ENCODE measurements at places on chromosomes 7 and 10.

- no peak for DNase-seq
Measured at GRCh38 chr10:83934062-83934461, 205.2 kb upstream of the GHITM start.

- DNase-seq, result no peak
Measured at GRCh38 chr10:102452672-102453340, 1.5 kb upstream of the C10orf95 start.

- no peak for DNase-seq
Measured at GRCh38 chr7:131219312-131220041, 108.2 kb upstream of the MKLN1 start.

DNA sequence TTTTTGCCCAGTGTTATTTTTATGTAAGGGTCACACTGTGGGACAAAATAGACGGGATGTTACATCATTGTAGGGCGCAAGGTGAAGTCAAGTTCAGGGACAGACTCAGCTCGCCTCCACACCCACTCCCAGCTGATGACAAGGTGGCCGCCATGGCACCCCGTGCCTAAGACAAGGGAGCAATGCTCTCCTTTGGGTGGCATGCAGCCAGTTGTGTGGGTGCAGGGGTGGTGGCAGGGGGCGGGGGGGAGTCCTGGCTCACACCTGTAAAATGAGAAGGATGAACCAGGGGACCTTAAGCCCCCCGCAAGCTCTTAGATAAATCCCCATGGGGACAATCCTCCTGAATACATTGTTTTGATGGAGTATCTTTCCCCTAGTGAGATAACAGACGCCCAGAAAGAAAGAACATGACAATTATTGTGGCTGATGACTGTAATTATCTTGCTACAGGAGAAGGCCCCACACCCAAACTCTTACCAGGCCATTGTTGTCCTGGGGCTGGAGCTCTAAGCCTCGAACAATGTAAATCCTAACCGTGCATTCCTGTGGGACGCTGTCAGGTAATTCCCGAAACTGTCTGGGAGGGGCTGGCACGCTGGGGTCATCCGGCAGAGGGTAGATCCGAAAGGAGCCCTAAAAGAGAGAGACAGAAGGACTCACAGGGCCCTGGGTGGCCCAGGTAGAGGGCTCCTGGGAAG, 148.7 kb downstream of the MYOF start:
- no peak for DNase-seq

- no peak for DNase-seq
Measured at GRCh38 chr10:114328441-114328812, 75.9 kb downstream of the AFAP1L2 start.

DNA sequence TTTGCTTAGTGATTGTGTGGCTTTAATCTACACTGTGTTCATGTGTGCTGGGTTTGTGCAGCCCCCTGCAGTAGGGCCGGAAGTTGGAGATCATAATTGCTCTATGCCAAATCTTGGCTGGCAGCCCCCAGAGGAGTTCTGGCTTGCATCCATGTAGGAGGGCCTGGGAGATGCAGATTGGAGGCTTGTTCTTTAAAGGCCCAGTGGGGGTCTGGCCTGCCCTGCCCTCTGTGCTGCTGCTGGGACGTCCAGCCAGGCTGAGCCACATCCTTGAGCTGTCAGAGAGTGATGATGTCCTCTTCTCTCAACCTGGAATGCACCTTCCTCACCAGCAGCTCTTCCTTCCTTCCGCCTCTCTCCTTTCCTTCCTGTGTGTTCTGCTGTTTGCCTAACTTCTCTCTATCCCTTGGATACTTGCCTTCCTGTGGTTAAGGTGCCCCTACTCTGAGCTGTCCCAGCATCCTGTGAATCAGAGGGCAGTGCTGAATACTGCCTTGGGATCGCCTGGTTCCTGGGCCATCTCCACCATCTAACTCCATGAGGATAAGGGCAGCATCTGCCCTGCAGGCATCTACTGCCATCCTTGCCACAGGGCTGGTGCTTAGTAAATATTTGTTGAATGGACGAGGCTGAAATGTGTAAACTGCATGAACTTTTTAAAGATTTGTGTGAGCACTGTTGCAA, 30.2 kb downstream of the DOCK1 start:
- DNase-seq, result peak; percentile 41

DNA sequence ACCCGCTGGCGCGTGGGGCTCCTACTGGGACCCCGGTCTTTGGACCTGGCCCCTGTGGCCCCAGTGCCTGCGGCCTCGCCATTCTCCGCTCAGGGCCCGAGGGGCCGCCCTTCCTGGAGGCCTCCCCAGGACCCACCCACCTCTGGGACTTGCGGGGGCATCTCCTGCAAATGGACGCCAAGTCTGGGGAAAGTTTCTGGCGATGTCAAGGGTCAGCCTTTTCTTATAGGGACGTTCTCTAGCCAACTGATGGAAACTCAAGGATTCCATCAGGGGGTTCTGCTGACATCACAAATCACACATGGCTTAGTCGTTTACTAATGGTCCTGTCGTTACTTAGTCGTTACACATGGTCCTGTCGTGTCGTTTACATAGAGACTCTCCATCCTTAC, 57.7 kb upstream of the RHOBTB1 start:
- no peak for DNase-seq

GRCh38 chr7:50293509-50294179, 10.9 kb upstream of the IKZF1 start:
- no peak for DNase-seq

- DNase-seq, result no peak
Measured at GRCh38 chr10:82986216-82986615, 1111.2 kb downstream of the NRG3 start.

DNA sequence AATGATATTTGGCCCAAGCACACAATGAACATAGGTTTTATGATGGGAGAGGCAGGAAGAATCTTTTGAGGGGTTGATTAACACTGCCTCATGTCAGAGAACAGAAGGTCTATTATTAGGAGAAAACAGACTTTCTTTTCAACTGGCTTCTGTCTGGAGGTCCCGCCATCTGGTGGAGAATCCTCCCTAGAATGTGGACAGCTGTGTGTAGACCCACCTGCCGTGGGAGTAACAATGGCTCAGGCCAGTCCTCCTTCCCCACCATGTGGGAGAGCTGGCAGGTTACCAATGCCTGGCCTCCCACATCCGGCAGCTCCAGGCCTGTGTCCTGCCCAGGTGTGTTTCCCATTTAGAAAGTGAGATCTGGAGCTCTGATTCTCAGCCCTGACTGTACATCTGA, 70.4 kb upstream of the AOAH start:
- peak; percentile 54 for DNase-seq

- DNase-seq, result no peak
Measured at GRCh38 chr7:155361346-155361680, 63.6 kb downstream of the INSIG1 start.

DNA sequence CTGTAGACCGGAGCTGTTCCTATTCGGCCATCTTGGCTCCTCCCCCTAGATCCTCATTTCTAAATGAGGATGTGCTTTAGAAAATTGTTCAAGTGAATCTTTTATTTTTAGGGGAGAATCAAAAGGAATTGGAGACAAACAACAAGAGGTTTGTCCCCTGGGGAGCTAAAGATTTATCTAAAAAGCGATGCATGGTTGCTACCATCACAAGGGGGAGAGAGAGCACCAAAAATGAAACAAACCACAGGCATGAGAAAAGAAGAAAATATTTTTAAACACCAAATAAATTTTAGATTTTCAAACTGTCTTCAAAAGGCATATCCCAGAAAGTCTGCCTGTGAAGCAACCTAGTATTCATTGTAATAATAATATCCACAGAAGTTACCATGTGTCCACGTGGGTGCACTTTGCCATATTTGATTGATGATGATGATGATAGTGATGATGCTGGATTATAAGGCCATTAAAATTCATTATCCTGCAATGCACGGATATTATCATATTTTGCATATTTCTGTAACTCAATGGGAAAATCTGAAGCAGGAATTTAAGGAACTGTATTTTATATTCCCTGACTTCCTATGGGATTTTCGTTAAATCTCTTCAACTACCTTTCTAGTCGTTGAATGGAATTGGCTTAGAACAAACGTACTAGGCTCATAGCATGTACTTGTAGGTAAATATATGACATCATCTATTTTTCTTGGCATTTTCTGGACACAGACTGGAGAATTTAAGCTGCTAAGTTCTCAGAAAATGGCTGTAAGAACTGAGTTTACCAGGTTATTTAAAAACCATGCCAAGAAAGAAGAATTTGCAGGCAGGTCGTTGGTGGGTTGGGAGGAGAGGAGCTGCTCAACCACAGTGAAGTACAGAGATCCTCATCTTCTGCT, 171.6 kb downstream of the WDR37 start:
- DNase-seq, result no peak

DNA sequence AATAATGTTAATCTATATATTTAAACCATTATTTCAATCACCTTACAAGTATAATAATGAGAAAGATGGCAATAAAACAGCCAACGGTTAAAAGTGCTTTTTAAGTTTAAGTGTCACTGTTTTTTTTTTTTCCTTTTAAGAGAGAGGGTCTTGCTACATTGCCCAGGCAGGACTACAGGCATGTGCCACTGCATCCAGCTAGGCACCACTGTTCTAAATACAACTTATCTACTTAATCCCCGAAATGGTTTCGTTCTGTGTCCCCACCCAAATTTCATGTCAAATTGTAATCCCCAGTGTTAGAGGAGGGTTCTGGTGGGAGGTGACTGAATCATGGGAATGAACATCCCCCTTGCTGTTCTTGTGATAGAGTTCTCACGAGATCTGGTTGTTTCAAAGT, 49.7 kb downstream of the TNPO3 start:
- DNase-seq, result no peak

DNA sequence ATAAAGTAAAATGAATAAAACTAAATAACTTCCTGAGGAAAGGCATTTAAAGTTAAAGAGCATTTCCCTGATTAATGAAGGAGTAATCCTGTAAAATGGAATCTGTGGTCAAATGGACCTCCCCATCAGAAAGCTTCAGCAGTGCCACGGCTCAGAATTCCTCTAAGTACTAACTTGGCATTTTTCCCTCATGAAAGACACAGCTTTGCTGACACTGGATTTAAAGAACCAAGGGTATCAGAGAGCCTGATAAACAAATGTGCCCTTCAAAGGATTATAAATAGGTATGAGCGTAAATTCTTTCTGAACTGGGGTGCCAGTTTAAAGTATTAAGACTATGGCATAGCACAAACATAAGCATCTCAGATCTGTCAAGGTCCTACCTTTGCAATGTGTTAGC, 24.2 kb upstream of the RNF148 start:
- no peak for DNase-seq

GRCh38 chr7:2175514-2175913, 57.2 kb downstream of the MAD1L1 start:
- no peak for DNase-seq

DNA sequence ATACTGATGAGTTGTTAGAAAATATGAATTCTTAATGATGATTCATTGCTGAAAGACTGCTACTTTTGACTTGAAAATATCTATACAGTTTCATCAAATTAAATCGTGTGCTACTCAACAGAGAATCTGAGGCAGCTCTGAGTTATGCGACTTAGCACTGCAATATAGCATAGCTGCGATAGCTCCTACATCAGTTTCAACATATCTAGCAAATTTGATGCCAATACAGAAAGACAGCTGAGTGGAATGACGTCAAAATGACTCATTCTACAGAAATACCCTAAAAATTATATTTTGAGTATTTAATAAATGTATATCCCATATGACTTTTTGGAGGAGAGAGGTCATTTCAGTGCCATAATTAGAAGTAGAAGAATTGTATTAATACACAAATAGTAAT, 1.1 kb upstream of the TARP start:
- DNase-seq, result no peak

GRCh38 chr7:144957998-144958397, 122.1 kb upstream of the TPK1 start:
- no peak for DNase-seq

GRCh38 chr10:131495224-131495623, 183.7 kb upstream of the TCERG1L start:
- no peak for DNase-seq

DNA sequence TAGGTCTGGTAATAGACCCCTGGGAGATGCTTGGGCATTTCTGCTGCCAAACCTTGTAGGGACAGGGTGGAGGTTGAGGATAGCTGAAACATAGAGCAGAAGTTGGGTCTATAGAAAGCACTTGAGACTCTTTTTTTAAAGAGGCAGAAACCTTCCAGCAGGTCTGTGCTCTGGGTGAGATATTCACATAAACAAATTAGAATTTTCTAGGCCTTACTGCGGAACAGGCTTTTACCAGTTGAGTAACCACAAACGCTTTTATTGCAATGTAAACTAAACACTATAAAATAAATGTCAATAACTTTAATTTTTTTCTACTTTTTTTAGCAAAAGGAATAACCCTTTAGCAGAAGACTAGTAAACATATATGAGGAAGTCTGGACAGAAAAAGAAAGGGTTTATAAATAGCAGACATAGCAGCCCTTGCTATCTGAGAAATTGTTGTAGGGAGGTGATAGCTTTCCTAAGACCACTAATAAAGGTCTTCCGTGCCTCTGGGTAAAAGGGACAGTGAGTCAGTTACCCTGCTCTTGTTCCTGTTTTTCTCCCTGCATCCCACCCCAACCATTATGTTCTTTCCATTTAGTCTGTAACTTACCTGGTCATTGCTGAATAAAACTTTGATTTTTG, 38.7 kb downstream of the CACNB2 start:
- DNase-seq, result no peak

- no peak for DNase-seq
Measured at GRCh38 chr7:126760914-126761577, 491.7 kb downstream of the GRM8 start.

GRCh38 chr7:74025146-74025545, 2.8 kb upstream of the ELN start:
- no peak for DNase-seq

DNA sequence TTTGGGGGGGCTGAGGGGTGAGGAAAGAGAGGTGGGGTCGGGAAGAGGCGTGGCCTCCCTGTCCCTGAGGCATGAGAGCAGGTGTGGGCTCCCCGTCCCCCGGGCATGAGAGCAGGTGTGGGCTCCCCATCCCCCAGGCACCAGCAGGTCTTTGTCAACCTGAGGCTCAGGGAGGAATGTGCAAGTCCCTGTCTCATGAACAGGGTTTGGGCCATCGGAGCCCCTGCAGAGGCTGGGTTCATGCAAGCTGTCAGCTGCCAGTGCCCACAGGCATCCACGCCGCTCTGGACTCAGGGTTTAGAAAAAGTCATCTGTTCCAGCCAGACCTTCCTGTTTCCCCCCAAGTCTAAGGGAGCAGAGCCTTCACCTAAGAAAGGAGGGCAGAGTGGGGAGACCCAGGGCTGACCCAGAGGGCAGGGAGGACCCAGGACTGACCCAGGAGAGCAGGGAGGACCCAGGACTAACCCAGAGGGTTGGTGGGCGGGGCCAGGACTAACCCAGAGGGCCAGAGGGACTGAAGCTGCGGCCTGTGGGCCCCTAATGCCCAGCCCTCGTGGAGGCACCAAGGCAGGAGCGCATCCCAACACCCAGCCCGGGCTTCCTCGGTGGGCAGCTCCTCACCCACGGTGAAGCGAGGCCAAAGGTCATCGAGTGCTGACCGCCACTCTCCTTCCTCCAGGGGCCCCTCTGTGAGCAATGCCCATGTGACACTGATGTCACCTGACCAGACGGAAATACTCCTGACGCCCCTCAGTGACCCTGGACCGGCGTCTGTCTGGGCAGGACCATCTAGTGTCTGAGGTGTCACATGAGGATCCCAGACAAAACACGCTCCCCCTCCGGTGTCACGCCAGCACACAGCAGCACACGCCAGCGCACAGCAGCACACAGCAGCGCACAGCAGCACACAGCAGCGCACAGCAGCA, 28.9 kb upstream of the GPR146 start:
- no peak for DNase-seq

All from stomach (tissue), 19 donors.